ENCODE measurements at places on chromosomes 13 and 19.

- no peak for DNase-seq
Observed at GRCh38 chr19:10611907-10612306, 13.4 kb upstream of the SLC44A2 start.

DNA sequence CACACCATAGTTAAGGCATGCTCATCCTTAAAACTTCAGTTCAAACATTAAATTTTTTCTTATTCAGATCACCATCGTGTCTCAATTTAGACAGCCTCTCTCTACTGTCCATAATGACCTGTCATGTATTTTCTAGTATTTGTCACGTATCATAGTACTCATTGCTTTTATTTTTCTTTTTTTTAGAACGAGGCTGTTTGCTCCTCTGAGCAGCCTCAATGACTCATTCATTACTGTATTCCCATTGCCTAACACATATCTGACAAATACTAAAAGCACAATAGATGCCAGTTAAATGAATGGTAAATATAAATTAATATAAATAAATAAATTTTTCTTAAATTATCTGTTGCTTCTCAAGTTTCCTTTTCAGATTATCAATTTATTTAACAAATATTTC lies 245.5 kb downstream of the TUBA3C start:
- no peak for DNase-seq

GRCh38 chr13:97327506-97328221 lies 105.5 kb downstream of the MBNL2 start:
- no peak for DNase-seq

GRCh38 chr13:51759240-51759639 lies 44.7 kb downstream of the DHRS12 start:
- no peak for DNase-seq

DNA sequence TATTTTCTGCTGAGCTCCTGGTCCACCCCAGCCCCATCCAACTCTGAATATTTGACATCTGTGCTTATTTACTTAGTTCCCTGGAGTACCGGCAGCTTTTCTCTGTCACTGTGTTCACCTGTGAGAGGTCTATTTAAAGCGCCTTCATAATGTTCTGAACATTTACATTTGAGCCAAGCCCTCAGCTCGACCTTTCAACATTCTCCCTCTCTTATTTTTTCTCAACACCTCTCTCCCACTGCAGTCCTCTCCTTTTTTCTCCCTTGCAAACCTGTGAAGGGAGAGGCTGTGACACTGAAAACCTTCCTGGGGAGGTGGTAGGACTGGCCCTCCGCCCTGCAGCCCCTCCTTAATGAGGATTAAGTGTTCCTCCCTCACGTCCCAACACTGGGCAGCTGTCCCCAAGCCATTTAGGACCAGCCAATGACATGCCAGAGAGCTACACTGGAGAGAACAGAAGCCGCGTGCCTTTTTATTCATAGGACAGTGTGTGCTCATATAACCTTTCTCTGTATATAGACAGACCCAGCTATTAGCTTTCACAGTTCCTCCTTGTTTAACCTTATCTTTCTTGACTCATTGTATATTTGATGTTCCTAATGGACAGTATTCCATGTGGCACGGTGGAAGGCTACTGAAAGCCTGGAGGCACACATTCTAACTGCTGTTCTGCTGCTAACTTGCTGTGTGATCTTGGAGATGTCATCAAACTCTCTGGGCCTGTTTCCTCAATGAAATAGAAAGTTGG lies 134.8 kb downstream of the NUFIP1 start:
- DNase-seq, result no peak

GRCh38 chr19:50362656-50363424 lies 2.6 kb downstream of the NAPSA start:
- no peak for DNase-seq

DNA sequence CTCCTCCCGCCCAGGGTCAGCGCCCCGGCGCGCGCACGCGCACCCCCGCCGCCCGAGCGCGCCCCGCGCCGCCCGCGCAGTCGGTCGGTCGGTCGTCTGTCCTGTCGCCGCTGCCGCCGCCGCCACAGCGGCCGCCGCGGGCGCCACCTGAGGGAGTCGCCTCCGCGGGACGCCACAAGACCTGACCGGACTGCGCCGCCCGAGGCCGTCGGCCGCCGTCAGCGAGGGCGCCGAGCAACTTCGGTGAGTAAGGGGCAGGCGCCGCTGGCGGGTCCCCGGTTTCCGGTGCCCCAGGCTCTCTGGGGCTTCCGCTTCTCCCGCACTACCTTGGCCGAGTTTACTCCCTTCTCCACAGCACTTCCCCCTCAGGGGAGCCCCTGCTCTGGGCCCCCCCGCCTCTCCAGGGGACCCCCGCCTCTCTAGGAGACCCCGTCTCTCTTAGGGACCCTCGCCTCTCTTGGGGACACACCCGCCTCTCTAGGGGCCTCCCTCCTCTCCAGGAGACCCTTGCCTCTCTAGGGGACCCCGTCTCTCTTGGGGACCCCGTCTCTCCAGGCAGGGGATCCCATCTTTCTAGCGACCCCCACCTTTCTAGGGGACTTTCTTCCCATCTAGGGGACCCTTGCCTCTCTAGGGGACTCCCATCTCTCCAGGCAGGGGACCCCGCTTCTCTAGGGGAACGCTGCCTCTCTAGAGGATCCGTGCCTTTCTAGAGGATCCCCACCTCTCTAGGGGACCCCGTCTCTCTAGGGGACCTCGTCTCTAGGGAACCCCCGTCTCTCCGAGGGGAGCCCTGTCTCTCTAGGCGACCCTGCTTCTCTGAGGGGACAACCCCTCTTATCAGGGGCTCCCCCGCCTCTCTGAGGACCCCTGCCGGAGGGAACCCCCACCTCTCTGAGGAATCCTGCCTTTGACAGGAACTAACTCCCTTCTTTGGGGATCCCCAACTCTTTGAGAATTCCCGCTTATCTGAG lies 19.3 kb upstream of the GATAD2A start:
- DNase-seq, result no peak

DNA sequence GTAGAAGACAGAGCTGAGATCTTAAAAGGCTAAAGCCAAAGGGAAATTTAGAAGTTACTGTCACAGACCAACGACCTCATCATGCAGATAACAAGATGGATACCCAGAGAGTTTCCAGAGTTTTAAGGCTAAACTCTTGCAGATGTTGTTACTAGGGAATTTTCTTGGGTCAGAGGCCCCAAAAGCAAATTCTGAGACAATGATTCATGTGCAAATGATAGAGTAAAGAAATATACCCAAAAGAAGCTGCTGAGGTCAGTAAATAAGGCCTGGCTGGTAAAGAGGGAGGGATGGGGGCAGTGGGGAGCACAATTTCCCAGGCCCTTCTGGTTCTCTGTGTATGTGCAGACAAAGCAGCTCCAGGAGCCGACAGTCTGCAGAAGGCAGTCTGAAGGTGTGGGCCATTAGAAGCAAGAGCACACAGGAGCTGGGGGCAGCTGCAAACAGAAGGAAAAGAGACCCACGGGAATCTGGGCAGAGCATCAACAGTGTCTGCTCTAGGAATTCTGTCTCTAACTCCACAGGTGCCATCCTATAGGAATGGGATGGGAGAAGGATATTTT lies 330.8 kb downstream of the TBC1D4 start:
- DNase-seq, result no peak

GRCh38 chr19:58460039-58460438 lies 6.8 kb upstream of the ZNF324 start:
- no peak for DNase-seq

- DNase-seq, result no peak
Observed at GRCh38 chr13:77171451-77171850, 144.5 kb upstream of the FBXL3 start.

DNA sequence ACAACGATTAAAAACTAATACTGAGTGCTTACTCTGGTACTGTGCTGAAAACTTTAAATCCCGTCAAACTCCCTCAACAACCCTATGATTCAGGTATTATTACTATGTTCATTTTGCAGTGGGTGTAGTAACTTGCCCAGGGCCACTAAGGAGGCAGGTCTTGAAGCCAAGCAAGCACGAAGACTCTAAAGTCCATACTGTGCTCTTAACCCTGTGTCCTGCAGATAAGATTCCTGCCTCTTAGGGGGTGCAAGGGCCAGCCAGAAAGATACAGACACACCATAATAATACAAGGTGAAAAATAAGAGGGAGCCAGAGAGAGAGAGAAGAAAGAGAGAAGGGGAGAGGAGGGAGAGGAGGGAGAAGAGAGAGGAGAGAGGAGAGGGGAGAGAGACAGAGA lies 95.5 kb downstream of the CDADC1 start:
- DNase-seq, result no peak

DNA sequence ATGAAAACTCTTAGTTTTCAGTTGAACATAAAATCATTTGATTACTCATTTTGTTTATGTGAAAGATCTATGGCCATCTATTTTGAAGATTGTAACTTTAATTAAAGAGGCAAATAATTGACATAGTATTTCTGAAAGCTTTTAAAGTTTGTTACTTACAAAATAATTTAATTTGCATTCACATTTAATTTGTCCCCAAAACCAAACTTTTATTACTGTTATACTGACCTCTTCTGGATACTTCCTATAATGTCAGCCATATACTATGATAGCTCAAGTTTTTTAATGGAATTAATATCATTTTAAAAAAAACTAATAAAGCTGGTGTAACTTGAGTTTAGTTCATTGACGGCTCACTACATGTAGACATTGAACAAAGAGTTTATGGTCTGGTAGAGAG lies 4.9 kb upstream of the SGCG start:
- DNase-seq, result no peak

- no peak for DNase-seq
Observed at GRCh38 chr13:20053891-20054290, 95.4 kb downstream of the ZMYM2 start.

GRCh38 chr19:13033244-13033643 lies 38.0 kb downstream of the NFIX start:
- DNase-seq, result no peak

DNA sequence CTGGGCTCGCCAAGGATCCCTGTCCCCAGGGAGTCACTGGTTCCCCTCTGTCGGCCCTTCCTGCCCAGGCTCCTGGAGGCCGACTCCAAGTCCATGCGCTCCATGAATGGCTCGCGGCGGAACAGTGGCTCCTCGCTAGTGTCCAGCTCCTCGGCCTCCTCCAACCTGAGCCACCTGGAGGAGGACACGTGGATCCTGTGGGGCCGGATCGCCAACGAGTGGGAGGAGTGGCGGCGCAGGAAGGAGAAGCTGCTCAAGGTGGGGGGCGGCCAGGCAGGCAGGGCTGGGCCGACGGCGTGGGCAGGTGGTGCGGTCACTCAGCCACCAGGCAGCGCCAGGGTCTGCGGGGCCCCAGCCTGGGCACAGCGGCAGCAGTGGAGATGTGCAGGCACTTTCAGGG lies 17.6 kb downstream of the EVI5L start:
- no peak for DNase-seq

- no peak for DNase-seq
Observed at GRCh38 chr13:110162866-110163658, 143.9 kb downstream of the COL4A1 start.

- no peak for DNase-seq
Observed at GRCh38 chr13:39363382-39363772, 239.6 kb downstream of the LHFPL6 start.

DNA sequence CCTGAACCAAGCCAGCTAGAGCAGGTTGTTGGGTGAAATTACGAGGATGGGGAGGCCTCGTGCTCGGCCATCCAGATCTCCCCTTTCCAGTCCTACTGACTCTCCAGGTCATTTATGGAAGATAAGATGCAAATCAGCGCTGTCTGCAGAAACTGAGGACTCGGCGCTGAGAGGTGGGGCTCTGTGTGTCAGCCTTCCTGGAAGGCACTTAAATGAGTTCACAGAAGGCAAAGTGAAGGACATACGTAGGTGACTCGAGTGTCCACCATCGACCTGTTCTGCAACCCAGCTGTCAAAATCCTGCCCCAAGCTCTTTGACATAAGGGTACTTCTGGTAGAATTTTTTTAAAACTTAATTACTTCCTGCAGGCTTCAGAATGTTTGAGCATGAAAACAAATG lies 86.4 kb downstream of the RAB20 start:
- no peak for DNase-seq

GRCh38 chr13:34943436-34944273 lies 1.6 kb downstream of the NBEA start:
- DNase-seq, result no peak

GRCh38 chr19:38870612-38871011 lies 7.5 kb downstream of the RINL start:
- no peak for DNase-seq

DNA sequence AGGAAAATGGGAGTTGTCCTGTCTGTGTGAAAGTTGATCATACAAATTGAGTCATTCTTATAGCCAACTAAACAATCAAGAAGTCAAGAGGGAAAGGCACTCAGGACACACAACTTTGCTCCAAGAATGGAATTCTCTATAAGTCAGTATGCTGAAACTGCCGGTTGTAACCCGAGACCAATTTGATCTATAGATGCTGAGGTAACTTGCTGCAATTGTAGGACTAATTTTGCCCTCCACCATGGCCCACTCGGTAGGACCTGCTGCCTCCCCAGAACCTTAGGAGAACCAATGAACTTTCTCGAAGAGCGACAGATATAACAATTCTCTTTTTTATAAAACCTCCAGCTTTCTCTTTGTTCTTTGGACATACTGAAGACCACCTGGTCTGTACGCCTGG lies 157.0 kb downstream of the RNF17 start:
- DNase-seq, result no peak

- DNase-seq, result no peak
Observed at GRCh38 chr13:51477149-51477548, 24.3 kb upstream of the INTS6 start.

DNA sequence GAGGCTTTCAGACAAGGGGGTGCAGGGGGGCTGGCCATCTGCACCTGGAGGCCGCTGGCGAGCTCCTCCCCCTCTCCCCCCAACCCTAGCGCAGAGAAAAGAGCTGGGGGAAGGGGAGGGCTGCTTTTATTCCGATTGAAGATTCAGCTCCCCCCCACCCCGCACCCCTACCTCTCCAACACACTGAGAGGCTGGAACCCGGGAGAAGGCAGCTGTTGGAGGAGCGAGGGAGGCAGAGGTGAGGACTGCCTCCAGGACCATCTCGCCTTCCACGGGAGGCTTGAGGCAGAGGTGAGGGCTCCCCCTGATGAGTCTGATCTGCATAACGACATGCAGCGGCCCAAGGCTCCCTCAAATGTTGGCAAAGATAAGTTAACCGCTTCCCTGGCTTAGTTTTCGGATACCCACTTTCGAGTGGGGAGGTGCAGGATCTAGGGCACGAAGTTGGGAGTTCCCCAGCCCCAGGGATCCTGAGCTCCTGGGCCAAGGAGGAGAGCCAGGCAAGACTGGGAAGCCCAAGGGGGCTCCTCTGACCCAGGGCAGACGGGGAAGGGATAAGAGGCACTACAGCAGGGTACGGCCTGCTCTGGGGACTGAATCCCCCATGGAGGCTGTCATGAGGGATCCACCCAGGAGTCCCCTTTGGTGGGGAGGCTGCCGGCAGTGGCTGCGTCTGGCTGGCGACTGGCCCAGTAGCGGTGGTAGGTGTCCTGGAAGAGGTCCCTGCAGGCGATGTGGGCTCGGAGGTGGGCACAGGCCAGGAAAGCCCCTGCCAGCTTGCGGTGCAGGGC lies 1.2 kb upstream of the NUMBL start:
- DNase-seq, result no peak

GRCh38 chr19:40862333-40862732 lies 12.1 kb upstream of the CYP2A6 start:
- no peak for DNase-seq
